ENCODE measurements at places on chromosomes 3 and 15.

DNA sequence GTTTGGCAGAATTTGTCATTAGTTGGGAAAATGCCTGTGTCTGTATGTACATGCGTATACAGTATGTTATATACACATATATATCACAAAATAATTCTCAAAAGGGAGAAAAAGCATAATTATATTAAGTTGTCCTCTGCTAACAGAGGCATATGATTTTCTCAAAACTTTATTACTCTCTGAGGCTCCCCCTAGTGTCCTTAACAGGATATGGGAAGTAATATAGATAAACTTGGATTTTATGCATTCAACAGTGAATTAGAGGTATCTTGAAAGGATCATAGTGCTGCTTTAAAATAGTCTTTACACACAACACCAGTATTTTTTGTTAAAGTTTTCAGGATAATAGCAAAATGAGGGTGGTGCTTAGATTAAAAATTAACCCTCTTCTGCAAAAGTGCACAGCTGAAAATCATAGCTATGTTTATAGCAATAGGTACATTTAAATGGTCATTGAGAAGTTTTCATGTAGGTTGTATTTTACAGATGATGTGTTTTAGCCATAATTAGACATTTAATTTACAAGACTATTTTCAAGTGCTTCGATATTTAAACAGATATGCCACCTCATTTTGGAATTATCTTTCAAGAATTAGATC, 454.0 kb upstream of the ROBO2 start:
- no peak for DNase-seq

DNA sequence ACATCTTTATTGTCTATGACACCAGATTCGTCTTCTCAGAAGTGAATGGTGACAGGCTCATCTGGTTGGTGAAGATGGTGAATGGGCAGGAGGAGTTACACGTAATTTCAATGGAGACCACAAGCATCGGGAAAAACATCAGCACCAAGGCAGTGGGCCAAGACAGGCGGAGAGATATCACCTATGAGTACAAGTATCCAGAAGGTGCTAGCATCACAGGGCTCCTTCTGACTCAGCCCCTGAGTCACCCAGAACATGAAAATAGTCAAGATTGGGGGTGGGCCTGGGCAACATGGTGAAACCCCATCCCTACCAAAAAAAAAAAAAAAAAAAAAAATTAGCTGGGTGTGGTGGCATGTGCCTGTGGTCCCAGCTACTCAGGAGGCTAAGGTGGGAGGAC, 32.6 kb downstream of the TGM4 start:
- no peak for DNase-seq

DNA sequence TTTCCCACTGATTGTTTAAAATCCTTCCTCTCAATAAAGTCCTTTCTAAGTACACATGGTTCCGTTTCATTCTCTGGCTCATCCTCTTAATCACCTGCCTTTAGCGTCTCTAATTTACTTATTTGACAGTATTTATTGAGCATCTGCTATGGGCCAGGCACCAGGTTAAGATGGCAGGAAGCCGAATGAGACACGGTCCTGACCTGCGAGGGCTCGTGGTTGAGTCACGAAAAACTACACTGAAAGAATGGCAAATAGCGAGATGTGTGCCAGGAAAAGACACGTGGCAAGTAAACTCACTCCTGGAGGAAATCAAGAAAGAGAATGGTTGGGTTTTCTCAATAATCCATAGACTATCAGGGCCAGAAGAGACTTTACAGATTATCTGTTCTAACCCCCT, 60.9 kb downstream of the HES1 start:
- DNase-seq, result no peak

DNA sequence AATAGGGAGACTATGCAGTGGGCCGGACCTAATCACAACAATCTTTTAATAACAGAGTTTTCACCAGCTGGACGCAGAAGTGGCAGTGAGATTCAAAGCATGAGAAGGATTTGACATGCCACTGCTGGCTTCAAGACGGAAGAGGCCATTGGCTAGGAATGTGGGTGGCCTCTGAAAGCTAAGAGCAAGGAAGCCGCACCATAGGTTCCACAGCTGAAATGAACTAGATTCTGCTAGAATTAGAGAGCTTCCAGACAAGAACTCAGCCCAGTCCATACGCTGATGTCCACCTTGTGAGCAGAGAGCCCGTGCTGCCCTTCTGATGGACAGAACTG, 6.9 kb upstream of the NCBP2 start:
- no peak for DNase-seq

GRCh38 chr3:160200353-160200752, 24.9 kb upstream of the C3orf80 start:
- no peak for DNase-seq

- DNase-seq, result no peak
Measured at GRCh38 chr15:34933432-34933975, 36.0 kb downstream of the AQR start.

DNA sequence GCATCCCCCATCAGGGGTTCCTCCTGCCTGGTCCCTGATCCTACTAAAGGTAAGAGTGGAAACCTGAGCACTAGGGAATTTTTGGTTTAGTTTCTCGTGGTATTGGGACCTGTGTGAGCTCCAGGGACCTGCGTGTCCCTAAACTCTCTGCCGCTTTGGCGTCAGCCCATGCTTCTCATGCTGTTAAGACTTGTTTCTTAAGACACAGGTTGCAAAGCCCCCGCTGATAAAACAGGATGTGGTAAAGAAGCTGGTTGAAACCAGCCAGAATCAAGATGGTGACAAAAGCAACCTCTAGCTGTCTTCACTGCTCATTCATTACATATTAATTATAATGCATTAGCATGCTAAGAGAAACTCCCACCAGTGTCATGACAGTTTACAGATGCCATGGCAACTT, 64.6 kb downstream of the LYZL4 start:
- DNase-seq, result no peak

GRCh38 chr15:86855307-86856291, 775.9 kb downstream of the AGBL1 start:
- no peak for DNase-seq

- DNase-seq, result no peak
Measured at GRCh38 chr3:161264852-161265251, 43.7 kb downstream of the NMD3 start.

DNA sequence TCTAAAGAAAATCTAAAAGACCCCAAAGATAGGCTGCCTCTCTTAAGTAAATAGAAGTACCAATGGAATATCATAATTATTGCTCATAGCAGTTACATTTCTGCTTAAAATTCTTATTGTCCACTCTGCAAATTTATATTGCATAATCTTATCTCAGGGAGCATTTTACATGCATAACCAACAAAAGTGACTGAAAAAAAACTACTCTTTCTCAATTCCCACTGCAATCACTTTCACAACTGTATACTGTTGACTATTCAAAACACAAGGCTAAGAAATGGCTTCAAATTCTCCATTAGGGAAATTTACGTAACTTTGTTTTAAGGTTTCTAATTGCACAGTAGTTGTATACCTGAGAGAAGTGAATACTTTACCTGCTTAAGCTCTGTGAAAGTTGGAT, 56.3 kb downstream of the HMG20A start:
- DNase-seq, result no peak

- DNase-seq, result no peak
Measured at GRCh38 chr3:138367911-138368310, 19.5 kb downstream of the MRAS start.

GRCh38 chr15:52280326-52281084, 15.1 kb downstream of the MYO5C start:
- no peak for DNase-seq

GRCh38 chr3:112293368-112294321, at the start of gene SLC9C1:
Gene SLC9C1 (minus strand): TSS chr3:112294216. CDS start chr3:112286791, 7,425 bp downstream.
- no peak for DNase-seq

GRCh38 chr3:179716811-179717210, 64.0 kb downstream of the USP13 start:
- no peak for DNase-seq

- no peak for DNase-seq
Measured at GRCh38 chr3:68060191-68060590, 405.8 kb upstream of the SUCLG2 start.

GRCh38 chr3:60854791-60855190, 396.5 kb downstream of the FHIT start:
- no peak for DNase-seq

DNA sequence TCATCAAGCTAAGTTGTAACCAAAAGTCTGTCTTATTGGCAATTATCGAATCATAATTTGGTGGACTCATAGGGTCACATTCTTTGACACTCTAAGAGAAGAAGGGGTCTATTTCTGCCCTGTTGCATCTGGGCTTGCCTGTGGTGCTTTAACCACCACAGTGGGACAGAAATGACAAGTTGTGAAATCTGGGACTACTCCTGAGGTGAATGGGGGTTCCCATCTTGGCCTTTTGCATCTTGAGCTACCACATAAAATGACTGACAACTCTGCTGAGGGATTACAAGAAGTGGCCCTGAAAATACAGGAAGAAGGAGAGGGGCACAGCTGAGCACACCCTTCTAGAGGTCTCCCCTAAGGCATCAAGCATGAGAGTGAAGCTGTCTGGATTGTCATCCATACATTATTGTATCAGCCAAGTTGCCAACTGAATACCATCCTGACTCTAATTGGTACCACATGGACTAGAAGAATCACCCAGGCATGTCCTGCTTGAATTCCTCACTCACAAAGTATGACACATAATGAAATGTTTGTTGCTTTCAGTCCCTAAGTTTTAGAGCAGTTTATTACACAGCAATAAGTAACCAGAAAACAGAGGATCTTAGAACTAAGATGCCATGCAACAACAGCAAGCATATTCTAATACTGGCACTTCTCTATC, 306.5 kb downstream of the ROBO1 start:
- DNase-seq, result no peak

DNA sequence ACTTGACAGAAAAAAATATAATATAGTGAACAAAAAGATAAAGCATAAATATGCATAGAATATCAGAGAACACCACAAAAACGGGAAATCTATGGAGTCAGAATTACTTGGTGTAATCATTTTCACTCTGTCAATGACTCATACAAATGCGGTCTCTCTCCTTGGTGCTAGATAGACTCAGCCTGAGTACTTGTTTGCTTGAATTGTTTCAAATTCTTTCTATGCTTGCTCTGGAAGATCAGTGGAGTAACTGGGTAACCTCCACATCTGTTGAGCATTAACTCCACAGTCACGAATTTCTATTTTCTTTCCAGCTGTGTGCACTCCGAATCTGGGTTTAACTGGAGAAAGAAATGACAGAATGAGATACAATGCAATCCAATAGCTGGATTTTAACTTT, 760.4 kb downstream of the ZPLD1 start:
- no peak for DNase-seq

DNA sequence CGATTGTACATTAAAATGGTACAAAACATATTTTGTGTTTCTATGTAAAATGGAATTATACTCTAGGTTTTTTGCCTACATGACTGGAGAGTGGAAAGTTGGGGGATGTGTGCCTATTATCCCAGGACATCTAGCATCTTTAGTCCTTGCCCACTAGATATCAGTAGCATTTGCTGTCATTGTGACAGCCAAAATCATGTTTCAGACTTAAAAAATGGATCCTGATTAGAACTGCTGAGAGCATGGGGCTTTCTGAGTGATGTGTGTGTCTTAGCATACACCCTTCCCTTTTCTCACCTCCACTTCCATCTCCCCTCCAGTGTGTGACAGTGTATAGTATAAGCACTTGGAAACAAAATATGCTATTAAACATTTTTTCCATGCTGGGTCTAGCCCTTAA, 13.3 kb downstream of the ARMC8 start:
- DNase-seq, result no peak

DNA sequence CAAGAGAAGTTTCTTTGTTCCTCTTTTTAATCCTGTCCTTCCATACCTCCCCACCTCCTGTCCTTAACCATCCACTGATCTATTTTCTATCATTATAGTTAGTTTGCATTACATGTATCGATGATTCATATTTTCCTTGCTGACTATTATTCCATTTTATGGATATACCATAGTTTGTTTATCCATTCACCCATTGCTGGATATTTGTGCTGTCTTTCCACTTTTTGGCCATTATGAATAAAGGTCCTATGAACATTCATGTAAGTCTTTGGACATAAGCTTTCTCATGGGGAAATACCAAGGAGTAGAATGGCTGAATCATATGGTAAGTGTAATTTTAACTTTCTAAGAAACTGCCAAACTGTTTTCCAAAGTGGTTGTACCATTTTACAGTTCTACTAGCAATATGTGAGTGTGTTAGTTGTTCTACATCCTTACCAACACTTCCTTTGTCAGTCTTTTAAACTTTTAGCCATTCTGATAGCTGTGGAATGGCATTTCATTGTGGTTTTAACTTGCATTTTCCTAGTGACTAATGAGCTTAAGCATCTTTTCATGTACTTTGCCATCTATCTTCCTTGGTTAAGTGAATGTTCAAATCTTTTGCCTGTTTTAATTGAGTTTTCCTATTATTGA, 11.7 kb downstream of the ATP6V1A start:
- no peak for DNase-seq

DNA sequence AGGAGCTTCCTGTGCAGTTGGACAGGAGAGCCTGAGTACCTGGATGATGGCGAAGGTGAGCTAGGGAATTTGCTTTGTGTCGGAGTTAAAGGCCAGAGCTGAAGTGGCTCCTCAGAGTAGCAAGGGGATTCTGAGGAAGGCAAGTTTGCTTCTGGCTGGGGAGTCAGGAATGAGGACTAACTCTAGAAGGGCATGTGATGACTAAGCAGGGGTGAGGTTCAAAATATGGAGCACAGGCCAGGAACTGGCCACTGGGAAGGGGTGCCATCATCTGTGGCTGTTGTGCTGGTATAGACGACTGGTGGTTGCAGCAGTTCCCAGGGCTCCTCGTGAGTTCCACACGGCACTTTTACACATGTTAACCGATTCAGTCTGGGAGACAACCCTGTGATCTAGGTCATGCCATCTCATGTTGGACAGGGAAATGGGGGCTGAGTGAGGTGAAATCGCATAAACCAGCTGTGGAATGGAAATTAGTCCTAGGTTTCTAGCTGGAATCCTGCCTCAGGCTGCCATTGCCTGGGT, 100.8 kb downstream of the EEFSEC start:
- DNase-seq, result no peak
